Activated CD8-positive, alpha-beta memory T cell treated with anti-CD3 and anti-CD28 coated beads, Interleukin-2, amount 50 U/mL, for 48 hours (primary cell): ENCODE measurements at places on chromosomes 5 and 9.
A peak's percentile ranks its signal among the peaks of the same experiment; 100 is the strongest.

- no peak for DNase-seq
Observed at GRCh38 chr9:14043483-14043882, 270.5 kb downstream of the NFIB start.

- DNase-seq, result no peak
Observed at GRCh38 chr9:3768286-3768685, 242.5 kb upstream of the RFX3 start.

DNA sequence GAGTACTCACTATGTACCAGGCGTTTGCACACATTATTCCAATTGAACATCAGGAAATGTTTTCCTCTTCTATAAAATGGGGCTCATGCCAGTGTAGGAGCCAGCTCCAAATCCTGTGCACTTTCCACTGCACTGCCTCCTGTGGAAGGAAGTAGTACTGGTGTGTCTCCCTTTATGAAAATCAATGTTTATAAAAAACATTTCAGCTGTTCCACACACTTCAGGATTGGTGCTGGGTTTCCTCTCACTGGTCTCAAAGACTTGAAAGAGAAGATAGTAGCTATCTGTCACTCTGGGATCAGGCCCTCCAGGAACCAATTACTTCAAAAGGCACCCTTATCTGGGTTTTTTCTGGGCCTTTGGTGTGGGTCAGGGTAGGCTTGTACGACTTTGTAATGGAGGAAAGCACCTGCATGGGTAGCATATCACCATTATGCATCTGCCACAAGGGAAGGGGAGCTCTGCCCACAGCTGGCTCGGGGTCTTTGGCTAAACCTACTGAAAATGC is 32.5 kb downstream of the RAB14 start:
- no peak for DNase-seq

GRCh38 chr5:108083232-108083631 is 298.7 kb downstream of the FBXL17 start:
- DNase-seq, result no peak

DNA sequence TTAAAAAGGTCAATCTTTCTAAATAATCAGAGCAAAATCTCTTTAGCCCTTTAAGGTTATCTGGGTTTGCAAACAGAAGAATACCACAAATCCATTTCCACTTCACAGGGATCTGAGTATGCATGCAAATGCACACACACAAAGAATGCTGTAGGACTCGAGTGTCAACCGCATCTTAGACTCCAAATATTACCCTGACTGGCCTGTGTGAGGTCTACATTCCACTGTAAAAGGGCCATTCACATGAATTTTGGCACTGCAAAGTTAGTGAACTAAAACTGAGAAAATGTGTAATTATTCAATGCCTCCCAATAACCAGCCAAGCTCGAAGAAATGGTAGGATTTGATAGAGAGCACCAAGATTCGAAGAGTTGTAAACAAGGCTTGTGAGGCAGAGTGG is 199.9 kb downstream of the AGTPBP1 start:
- no peak for DNase-seq

DNA sequence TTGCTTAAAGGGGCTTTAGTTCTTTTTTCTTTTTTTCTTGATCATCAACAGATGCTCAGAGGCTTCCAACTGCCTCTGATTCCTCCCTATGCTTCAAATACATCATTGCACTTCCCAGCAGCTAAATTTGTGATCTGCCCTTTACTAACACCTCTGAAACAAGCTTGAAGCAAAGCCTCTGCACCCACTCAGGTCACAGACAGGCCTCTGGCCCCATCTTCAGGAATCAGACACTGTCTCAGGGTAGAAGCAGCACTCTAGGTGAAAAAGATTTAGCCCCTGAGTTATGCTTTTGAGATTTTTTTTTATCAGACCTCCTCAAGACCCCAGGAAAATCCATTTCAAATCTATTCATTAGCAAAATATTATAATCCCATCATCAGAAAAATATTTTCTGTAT is 91.5 kb downstream of the MAMDC2 start:
- no peak for DNase-seq

DNA sequence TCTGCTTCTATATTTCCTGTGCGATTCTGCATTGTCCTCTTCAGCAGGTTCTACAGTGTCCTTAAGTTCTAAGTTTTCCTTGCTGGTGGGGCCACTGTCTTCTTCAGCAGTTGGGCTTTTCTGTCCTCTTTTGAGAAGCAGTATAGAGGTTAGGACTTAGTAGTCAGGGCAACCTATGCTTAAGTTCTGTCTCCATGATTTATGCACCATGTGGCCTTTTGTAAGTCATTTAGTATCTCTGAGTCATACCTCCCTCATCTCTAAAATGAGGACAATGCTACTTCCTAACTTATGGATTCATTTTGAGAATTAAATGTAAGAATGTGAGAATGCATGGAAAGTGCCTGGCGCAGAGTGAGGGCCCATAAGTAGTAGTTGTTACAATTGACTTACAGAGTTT is 46.8 kb downstream of the GRIN3A start:
- DNase-seq, result no peak

GRCh38 chr9:28951945-28952344 is 1378.7 kb upstream of the C9orf72 start:
- no peak for DNase-seq

- DNase-seq, result peak; percentile 53
Observed at GRCh38 chr5:154860123-154860522, 1.7 kb downstream of the CNOT8 start.

GRCh38 chr5:59599729-59600128 is 293.8 kb downstream of the PDE4D start:
- DNase-seq, result no peak

- DNase-seq, result no peak
Observed at GRCh38 chr9:110758201-110758600, 89.6 kb downstream of the MUSK start.

DNA sequence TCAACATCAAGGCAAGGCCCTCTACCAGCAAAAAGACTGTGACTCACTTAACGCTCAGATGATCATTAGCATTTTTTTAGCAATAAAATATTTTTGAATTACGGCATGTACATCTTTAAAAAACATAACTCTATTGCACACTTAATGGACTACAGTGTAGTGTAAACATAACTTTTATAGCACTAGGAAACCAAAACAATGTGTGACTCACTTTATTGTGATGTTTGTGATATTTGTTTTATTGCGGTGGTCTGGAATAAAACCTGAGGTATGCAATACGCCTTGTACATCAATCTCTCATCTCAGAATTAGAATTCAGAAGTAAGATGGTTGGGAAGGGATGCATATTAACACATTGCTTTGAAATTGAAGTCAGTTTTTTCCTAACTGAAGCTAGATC is 106.9 kb upstream of the PTCH1 start:
- DNase-seq, result no peak

DNA sequence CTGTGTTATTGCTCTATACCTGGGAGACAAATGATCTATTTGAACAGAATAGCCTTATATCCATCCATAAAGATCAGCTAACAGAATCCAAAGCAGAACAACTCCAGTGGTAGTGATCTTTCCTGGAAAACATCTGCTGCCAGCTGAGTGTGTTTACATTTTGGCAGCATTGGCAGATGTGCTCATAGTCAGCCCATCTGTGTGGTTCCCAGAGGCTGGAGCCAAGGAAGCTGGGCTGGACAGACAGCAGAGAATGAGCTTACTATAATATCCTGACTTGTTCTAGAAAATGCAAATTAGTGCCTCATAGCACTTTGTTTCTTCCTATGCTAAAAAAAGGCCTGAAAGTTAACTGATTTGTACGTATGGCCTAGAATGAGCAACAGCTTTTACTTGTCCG is 99.7 kb downstream of the ST8SIA4 start:
- no peak for DNase-seq

- no peak for DNase-seq
Observed at GRCh38 chr5:17434982-17435381, 63.0 kb upstream of the TAF11L2 start.

DNA sequence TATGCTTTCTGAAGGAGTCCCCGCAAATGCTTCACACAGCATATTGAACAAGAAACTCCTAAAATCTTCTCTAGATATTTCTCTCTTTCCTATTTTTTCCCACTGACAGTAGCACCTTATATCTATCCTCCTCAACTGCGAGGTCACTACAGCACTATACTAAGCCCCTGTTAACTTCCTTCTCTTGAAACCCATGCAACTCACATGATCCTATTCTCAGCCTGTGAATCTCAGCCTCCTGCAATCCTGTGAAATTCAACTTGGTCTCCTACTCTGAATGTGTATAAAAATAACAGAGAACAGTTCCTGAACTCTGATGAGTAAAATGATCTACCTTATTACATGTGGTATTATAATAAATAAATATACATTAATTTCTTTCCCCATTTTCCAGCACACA is 6.1 kb upstream of the PLGRKT start:
- DNase-seq, result no peak

GRCh38 chr5:32597041-32597629 is 11.8 kb downstream of the SUB1 start:
- DNase-seq, result no peak

GRCh38 chr5:31918739-31919138 is 255.4 kb downstream of the GOLPH3 start:
- no peak for DNase-seq

GRCh38 chr5:127757576-127757975 is 54.4 kb downstream of the CCDC192 start:
- no peak for DNase-seq

DNA sequence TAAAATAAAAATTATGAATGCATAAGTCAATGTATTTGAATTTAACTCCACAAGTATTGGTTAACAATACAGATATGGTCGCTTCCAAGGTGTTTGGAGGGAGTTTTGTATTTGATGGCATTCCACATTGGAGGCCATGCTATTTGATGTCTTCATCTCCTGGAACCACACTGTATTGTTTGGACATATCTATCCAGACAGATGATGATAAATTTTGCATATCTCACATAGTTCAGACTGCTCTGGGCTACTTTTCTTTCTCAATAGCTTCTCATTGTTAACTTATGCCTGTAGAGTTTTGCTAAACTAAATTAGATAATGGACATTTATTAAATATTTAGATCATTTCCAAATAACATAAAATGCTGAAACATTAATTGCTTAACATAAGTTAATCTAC is 58.0 kb downstream of the CDKN2A start:
- no peak for DNase-seq

DNA sequence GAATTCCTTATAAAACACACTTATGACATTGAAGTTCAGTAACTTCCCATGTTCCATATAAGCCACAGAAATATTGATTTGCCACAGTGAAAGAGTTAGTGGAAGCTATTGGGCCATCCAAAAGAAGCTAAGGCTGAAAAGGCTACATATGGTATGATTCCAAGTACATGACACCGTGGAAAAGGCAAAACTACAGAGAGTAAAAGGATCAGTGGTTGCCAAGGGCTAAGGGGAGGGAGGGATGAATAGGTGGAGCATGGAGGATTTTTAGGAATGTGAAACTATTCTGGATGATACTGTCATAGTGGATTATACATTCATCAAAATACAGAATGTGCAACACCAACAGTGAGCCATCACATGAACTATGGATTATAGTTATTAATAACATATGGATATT is 109.7 kb downstream of the F2RL2 start:
- no peak for DNase-seq

GRCh38 chr9:112252194-112252593 is 77.1 kb upstream of the SUSD1 start:
- DNase-seq, result no peak

- no peak for DNase-seq
Observed at GRCh38 chr5:149213264-149213880, 58.3 kb upstream of the AFAP1L1 start.

GRCh38 chr9:122988920-122989621 is 44.4 kb upstream of the GPR21 start:
- no peak for DNase-seq

DNA sequence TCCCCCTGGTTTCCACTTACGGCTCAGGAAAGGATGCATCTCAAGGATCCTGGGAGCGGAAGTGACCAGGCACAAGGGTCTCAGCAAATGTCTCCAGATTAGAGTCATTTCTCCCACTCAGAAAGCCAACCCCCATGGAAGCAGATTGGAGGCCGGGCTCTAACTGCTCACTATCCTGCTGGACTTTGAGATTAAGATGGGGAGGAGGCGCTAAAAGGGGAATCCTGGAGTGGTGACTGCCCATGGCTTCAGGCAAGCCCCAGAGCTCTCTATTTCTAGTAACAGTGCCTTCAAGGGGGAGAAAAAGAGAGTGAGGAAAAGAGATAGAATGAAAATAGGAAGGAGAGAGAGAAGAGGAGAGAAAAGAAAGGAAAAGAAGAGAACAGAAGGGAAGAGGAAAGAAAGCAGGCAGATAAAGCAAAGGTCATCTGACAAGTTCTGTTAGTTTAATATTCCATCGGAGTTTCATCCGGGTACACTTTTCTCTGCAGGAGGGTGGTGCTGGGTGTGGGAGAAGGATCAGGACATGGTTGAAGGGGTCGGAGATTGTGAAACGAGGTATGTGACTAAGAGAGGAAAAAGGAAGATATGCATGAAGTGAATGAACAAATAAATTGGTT is at the start of gene AGXT2:
AGXT2 (minus strand) TSS at position 165 of the 620 bp plus-strand sequence; CDS start at position 108, 57 bp downstream.
- DNase-seq, result no peak

DNA sequence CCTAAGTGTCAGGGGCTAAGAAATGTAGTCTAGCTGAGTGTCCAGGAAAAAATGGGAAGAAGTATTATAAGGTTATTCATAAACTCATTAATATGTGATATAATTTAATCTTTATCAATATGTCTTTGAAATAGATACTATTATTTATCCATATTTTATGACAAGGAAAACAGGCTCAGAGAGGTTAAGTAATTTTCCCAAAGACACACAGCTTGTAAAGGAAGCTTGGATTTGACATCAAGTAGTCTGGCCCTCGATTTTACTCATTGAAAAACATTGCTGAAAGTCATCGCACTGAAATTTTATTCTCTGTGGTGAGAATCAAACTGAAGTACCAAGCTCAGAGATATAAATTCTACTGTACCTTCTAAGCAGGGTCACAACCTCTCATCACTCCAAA is 276.9 kb downstream of the MSX2 start:
- no peak for DNase-seq

DNA sequence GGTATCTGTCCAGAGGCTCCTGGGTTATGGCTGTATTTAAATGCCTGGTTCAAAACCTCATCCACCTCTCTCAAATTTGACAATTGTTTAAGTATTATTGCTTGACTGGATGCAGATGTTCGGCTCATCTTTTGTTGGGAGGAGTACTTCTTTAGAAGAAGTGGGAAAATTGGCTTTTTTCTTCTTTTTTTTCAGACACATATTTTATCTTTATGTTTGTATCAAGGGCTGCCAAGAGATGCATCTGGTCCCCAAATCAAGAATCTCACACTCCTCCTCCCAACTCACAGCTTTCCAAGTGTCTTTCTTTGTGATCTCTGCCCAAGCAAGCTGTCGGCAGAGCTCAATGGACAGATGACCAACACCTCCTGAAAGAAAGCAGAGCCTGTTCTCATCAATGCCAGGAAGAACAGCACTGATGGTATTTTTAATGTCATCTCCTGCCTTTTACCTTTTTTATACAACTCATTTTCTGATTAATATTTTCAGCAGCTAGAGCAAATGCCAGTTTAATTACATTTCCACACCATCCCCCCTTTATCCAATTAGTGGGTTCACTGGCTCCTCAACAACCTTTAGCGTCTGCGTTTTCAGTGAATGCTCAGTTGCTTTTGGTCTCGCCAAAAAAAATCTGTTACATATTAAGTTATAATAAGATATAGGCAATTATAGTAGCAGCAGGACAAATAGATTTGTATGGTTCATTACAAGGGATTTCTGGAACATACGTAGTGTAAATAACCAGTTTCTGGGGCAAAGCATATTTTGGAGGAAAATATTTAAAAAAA is 110.3 kb upstream of the SLIT3 start:
- DNase-seq, result no peak

- no peak for DNase-seq
Observed at GRCh38 chr5:124888050-124888506, 141.6 kb upstream of the ZNF608 start.

GRCh38 chr9:107312376-107313050 is 29.4 kb downstream of the RAD23B start:
- DNase-seq, result no peak
